ENCODE measurements at places on chromosomes 5 and 9.

DNA sequence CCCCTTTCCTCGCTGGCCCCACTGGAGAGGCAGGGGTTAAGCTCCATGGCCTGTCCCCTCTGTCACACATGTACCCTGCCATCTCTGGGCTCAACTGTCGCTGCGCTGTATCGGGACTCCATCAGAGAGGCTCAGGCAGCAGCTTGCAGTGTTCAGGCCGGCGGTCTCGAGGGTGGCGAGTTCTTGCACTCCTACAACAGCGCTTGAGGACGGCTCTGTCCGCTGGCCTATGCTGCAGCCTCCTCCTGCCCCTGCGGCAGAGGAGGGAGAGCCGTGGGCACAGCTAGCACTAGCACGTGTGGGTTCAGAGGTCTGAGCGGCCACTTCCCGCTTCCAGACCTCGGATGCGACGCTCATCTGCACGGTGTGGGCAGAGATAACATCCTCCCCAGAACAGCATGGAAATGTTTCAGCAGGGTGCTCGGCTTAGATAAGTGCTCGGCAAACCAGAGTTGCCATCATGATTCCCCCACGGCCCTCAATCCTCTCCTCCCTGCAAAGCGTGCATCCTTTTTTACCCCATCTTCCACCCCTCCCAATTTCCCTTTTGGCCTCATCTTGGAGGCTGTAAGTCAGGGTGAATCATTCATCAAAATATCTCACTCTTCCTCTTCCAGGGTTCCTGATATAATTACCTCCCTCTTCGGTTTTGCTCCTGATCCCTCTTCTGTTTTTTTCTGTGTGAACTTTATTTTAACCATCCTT is 41.9 kb upstream of the FUBP3 start:
- DNase-seq, result peak; percentile 97

DNA sequence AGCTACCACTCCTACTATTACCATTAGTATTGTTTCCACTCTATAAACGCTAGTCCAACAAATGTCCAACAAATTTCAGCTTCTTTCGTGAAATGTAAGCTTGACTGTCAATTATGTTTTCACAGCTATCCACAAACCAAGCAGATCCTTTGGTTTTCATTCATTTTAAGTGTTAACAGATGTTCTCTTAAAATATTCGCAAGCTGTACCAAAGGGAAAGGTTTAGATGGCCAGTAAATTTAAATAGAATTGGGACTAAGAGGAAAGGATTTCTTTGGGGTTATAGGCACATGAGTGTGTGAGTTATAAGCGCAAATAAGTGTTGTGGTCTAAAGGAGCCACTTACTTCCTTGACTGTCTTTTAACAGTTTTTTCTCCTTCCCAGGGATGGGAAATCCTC is 136.8 kb upstream of the ADRA1B start:
- no peak for DNase-seq

DNA sequence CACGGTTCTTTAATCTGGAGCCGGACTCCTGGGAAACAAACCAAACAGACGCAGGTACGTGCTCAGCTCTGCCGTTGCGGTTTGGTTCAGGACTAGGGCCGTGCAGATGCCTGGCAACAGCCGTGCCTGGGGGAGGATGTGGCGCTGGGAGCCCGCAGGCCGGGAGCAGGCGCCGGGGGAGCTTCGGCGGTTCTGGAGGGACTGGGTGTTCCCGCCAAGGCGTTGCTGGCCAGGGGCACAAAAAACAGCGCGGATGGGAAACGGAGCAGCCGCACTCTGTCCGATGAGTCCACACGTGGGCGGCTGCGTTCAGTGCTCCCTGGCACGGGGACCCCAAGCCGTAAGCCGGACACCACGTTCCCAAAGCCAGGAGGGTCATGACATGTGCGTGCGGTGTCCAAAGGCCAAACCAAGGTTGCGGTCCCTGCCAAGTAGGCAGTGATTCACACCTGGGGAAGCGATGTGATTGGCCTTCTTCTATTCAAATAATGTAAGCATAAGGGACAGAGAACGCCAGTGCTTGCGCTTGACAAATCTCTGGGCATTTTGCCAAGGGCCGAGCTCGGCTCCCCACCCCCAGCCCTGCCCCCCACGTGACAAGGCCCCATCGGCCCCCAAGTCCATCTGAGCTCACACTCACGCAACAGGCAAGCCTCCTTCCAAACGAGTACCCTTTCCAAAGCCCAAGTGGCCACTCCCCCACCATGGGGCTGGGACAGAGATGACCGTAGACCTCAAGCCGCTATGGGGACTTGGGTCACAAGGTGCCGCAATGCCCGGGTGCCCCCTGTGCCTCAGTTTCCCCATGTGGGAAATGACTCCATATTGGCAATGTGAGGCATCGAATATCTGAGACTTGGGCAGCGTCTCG is 49.7 kb upstream of the NKD2 start:
- no peak for DNase-seq

DNA sequence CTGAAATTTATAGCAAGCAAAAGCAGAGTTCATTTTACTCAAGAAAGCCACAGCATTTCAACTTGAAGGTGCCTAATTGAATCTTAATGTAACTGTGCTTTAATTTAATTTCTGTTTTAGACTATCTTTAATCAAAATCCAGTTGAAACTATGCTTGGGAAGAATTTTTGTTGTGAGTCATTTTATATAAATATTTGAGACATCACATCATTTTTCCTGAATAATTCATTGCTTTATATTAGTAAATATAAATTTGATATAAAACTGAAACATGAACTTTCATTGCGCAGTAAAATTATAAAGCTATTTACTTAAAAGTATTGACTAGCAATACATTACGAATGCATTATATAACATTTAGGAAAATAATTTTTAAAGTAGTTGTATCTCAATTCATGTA is 1937.1 kb upstream of the CDH9 start:
- no peak for DNase-seq

- no peak for DNase-seq
Observed at GRCh38 chr9:36320466-36320865, 62.2 kb upstream of the GNE start.

- no peak for DNase-seq
Observed at GRCh38 chr9:36566813-36567221, 5.9 kb upstream of the MELK start.

GRCh38 chr9:27791311-27791710 is 218.0 kb upstream of the C9orf72 start:
- DNase-seq, result no peak

DNA sequence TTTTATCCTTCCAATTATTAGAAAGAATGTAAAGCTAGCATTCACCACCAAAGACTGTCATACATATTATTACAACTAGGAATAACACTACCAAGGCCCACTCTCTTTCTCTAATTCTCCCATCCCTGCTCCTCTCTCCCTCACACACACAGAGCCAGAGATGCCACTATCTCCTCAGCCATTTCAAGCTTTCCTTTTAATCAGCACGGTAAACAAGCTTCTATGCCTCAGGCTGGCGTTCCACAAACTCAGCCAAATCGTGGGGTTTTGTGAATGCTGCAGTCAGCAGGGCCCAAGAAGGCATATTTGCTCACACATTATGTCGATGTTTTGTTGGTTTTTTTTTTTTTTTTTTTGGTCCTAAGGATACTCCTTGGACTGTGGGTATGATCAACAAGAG is 979.9 kb upstream of the DMAC1 start:
- DNase-seq, result no peak

GRCh38 chr9:127847833-127848755 is 6.4 kb downstream of the ENG start:
- DNase-seq, result no peak

- DNase-seq, result no peak
Observed at GRCh38 chr5:74143151-74143550, 497.4 kb downstream of the ENC1 start.

GRCh38 chr9:17744786-17745185 is 165.9 kb downstream of the SH3GL2 start:
- DNase-seq, result peak; percentile 22

GRCh38 chr5:54607006-54607405 is 89.4 kb downstream of the SNX18 start:
- peak; percentile 64 for DNase-seq

DNA sequence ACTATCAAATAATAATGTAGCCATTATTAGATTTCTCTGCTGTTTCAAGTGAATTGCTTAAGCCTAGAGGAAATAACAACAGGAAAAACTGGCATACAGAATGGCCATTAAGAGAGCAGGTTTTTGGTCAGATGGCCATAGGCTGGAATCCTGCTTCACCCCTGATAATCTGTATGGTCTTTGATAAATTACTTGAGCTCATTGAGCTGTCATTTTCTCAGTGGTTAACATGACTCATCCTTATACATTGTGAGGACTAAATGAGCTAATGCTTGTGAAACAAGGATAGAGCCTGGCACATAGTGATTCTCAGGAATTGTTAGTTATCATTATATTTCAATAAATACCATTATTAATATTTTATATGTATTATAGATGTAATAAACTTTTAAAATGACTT is 516.5 kb downstream of the KIF4B start:
- DNase-seq, result no peak

GRCh38 chr5:112974901-112975300 is 1.7 kb upstream of the DCP2 start:
- DNase-seq, result no peak

- peak; percentile 47 for DNase-seq
Observed at GRCh38 chr9:4831944-4832343, 39.2 kb downstream of the RCL1 start.

DNA sequence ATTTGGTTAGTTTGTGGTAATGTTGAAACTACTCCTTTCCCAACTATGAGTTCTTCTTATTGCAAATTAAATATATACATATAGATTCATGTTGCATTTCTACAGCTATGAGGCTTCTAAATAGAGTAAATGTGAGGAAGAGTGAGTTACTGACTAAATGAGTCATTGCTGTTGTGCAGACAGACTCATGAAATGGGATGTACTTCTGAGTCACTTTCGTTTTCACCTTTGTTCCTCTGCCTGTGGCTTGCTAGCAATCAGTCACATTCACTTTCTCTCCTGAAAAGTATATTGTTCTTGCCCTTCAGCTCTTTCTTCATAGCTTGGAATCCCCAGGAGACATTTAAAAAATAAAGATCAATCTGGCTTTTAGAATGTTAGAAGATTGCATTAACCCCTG is 295.5 kb upstream of the SMC2 start:
- DNase-seq, result no peak

DNA sequence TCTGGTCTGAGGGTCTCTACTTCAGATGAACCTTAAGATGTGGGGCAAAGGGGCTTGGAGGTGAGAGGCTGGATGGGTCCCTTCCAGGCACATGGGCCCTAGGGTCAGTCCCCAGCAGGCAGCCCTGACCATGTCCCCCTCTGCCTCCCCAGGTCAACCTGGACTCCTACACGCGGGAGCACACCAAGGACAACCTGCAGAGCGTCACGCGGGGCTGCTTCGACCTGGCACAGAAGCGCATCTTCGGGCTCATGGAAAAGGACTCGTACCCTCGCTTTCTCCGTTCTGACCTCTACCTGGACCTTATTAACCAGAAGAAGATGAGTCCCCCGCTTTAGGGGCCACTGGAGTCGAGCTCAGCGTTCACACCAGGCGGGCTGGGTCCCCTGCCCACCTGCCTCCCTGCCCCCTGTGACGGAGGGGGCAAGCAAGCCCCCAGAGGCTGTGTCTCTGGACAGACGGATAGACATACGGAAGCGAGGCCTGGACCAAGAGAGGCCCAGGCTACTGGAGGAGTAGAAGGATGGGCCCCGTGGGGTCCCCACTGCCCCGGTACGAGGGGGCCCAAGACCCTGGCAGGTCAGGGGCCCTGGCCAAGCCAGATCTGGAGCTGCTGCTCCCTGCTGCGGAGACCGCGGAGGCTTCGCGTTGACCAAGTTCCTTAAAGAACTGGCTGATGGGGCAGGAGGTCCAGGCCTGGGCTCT is 133.2 kb downstream of the RGS3 start:
- no peak for DNase-seq

DNA sequence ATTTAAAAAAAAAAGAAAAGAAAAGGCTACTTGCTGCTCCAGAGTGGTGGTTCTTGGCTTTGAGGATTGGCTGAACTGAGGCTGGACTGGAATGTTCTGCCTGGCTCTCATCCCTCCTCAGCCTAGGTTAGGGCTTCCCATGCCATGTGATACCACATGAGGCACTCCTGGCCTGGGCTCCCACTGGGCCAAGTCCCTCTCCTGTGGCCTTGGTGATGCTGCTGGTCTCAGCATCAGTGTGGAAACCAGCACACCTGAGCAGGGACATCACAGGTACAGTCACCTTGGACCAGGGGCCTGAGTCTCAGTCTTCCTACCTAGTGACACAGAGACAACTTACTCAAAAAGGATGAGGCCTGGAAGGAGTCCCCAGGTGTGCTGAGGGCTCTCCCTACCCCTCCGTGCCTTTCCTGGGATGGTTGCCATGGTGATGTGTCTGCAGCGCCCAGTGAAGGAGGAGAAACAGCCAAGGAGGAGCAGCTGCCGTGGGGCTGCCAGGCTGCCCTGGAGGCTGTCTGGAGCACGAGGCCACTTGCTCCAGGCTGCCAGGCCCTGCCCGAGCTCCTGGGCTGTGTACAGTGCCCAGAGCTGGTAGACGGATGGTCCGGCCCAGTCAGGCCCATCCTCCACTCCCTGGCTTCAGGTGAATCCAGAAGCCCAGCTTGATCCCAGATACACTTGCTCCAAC is 71.0 kb downstream of the WNK2 start:
- no peak for DNase-seq

DNA sequence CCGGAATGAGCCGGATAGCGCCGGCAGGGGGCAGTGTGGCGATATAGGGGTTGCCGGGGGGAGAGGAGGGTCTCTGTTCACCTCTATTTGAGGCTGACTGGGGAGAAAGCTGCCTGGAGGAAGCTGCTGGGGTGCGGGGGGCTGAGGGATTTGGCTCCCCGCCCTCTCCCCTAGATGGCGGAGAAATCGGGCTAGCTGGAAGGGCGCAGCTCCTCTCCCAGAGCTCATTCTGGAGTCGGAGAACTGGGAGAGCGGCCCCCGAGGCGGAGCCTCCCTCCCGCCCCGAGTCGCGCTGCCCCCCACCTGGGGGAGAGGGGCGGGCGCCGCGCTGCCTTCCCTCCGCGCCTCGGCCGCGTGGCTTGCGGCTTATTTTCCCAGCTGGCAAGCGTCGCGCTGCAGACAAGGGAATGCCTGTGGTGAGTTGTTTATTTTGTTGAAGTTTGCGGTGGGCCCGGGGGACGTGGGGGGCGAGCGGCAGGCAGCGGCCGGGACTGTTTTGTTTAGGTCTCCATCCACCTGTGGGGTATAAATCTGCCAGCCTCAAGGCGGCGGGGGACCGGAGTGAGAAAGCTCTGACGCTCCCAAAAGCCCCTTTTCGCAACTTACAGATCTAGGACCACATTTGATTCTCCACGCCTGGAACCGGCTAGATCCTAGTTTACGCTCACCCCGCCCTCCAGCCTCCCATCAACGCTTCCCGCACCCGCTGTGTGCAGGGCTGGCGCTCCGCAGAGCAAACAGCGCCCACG is 4.1 kb upstream of the RGMB start:
- peak; percentile 32 for DNase-seq

- DNase-seq, result no peak
Observed at GRCh38 chr5:83687124-83687619, 33.5 kb downstream of the HAPLN1 start.

DNA sequence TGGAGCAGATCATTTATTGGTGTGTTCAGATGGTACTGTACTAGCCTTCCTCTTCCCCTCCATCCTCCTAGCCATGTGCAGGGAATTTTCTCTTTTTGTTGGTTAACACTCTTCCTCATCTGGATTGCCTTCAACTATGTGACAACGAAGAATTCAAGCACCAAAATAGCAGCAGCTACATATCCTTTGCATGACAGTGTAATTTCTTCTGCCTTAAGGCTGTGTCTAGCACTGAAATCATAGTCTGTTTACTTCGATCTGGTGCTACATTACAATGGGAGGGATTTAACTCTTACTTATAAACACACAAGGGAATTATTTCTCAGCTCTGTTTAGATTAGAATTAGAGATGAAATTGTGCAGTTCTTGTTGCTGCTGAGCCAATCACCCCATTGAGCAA is 260.4 kb downstream of the ARL15 start:
- DNase-seq, result no peak
